ENCODE measurements at places on chromosomes 7 and 10.

DNA sequence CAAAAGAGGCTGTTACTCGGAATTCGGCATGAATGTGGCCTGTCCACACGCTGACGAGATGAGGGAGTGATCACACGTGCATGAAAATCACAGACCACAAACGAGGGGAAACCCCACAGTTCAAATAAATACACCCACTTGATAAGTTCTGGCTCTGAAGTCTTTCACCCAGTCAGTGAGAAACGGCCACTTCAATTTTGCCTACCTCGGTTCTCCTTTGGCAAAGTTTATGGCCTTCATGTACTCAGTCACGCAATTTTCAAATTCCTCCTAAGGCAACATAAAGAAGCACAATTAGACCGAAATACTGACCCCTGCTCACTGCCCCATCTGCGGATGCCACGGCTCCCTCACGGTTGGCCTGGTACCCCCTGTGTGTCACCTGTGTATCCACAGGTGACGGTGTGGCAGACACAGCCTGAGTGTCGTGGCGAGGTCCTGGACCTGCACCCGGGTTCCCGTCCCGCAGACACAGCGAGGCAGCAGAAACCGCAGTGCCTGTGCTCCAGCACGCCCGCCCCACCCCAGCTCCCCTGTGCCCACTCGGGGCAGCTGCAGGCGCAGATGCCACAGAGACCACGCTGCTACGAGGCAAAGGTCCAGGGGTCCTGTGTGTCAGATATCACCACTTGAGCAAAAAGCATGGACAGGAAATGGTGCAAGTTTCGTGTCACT lies 1.4 kb downstream of the CFAP46 start:
- DNase-seq: no peak

DNA sequence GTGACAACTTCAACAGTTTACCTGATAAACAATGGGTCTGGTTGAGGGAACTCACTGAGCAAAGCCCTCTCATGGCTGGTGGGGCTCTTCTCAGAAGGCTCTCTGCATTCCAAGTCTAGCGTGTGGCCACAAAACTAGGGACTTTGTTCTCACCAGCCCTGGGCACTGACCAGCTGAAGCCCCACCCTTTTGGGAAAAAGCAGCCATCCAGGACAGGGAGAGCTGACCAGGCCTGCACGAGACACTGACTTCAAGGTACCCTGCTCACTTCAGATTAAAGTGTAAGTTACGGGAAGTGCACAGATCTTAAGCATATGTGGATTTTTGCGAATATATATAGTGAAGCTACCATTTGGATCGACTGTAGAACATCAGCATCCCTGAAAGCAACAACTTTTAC lies 67.4 kb upstream of the LRRC4 start:
- no peak for DNase-seq

GRCh38 chr7:24245362-24245761 lies 38.6 kb upstream of the NPY start:
- DNase-seq: no peak

DNA sequence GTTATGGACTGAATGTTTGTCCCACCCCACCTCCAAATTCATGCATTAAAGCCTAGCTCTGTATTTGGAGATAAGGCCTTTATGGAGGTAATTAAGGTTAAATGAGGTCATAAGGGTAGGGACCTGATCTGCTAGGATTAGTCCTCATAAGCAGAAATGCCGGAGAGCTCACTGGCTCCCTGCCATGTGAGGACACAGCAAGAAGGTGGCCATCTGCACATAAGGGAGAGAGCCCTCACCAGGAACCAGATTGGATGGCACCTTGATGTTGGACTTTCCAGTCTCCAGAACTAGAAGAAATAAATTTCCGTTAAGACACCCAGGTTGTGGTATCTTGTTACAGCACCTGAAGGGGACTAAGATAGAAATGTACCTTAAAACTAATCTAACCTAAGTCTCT lies 816.1 kb upstream of the C7orf33 start:
- DNase-seq: no peak

- DNase-seq: no peak
These were observed 227.4 kb upstream of the KAT6B start for GRCh38 chr10:74598891-74599566.

DNA sequence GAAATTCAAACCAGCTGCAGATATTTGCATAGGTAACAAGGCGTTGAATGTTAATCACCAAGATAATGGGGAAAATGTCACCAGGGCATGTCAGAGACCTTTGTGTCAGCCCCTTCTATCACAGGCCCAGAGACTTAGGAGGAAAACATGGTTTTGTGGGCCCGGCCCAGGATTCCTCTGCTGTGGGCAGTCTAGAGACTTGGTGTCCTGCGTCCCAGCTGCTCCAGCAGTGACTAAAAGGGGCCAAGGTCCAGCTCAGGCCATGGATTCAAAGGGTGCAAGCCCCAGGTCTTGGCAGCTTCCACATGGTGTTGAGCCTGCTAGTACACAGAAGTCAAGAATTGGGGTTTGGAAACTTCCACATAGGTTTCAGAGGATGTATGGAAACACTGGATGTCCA lies 147.5 kb upstream of the ZWINT start:
- no peak for DNase-seq

DNA sequence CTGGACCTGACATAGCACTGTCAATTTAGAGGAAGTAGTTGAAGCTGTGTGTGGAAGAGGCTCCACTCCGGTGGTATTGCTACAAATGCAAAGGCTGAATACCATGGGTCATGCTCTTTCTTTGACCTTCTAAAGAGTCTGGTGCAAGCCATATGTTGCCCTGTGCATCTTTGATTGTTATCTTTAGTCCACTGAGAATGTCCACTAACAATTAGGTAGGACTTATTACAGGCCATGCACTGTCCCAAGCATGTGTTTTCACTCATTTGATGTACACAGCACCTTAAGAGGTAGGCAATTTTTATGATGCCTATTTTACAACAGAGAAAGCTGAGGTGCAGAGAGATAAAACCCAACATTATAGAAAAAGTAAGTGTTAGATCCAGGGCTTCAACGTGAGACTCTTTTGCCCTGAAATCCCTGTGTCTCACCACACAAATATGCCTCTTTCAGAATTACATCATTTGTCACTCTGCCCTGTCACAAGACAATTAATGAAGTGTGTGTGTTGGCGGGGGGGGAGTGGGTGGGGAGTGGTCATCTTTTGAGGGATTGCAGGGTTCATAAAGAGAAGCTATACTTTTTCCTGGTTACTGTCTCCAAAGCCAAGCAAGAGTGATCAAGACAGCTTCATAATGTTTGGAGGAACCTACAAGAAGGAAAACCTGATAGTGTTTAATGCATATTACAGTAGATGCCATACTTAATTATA lies 637.6 kb upstream of the IGFBP3 start:
- no peak for DNase-seq

GRCh38 chr10:69895759-69896158 lies 94.1 kb downstream of the COL13A1 start:
- DNase-seq: no peak

DNA sequence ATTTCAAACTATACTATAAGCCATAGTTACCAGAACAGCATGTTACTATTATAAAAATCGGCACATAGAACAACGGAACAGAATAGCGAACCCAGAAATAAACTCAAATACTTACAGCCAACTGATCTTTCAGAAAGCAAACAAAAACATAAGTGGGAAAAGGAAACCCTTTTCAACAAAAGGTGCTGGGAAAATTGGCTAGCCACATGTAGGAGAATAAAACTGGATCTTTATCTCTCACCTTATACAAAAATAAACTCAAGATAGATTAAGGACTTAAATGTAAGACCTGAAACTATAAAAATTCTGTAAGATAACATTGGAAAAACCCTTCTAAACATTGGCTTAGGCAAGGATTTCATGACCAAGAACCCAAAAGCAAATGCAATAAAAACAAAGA lies 29.1 kb downstream of the ZNF680 start:
- DNase-seq: no peak

GRCh38 chr10:32650246-32650655 lies 204.3 kb downstream of the CCDC7 start:
- no peak for DNase-seq

GRCh38 chr7:124085179-124085578 lies 52.3 kb upstream of the TMEM229A start:
- no peak for DNase-seq

GRCh38 chr10:127151541-127151940 lies 44.9 kb downstream of the INSYN2A start:
- no peak for DNase-seq

DNA sequence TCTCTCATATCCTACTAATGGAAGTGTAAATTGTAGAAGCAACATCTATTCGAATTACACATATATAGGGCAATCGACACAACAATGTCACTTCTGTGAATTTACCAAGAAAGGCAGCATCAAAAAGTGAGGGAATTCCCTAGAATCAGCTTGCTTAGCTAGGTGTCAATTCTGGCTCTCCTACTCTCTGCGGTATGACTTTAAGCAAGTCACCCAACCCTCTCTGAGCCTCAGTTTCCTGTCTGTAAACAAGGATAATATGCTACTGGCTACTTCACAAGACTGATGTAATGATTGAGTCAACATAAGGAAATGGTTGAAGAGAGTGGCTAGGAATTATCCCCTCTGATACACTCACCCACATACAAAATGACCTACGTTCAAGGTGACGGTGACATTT lies 19.4 kb downstream of the CCDC6 start:
- no peak for DNase-seq

DNA sequence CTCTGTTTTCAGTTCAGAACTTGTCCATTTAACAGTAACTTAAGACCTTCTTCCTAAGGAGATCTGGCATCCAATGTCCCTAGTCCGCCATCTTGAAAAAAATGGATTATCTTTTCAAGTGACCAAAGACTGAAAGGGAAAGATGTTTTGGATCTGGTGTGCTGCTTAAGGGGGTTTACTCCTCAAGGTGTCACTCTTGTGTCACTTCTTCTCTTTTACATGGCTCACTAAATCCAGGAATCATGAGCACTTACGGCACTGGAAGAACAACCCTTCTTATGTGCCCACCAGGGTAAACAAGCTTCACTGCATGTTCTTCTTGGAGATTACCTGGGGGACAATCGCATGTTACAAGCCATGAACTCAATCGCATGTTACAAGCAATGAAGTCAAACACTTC lies 43.7 kb downstream of the ANXA8 start:
- DNase-seq: no peak

DNA sequence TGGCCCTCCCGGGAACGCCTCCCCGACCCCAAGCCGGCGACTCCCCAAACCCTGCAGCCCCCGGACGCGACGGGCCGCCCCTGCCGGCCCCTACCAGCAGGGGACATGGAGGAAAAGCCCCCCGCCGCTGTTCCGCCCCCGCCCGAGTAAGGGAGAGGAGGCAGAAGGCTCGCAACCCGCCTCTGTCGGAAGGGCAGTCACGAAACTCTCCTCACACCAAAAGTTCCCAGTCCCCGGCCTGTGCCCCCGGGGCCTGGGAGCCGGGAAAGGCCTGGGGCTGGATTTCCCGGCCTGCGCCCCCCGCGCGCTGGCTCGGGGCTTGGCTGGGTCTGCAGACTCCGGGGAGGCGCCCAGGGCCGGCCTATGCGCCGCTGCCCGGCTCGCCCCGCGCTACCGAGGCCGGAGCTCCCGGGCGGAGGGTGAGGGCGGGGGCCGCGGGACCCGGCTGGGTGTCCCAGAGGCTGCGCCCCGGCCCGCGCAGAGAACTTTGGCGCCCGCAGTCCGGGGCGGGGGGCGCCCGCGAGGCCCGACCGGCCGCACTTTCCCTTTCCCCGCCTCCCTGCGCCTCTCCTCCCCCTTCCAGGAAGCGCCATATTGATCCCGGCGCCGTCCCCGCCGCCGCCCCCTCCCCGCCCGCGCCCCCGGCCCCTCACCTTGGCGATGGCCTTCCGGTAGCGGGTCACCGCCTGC lies 728 bp downstream of the PARD3 start:
- DNase-seq: no peak

- no peak for DNase-seq
These were observed 192.4 kb downstream of the PTN start for GRCh38 chr7:137151041-137151689.

GRCh38 chr7:105015390-105015965 lies 1.5 kb downstream of the KMT2E start:
- DNase-seq: no peak

DNA sequence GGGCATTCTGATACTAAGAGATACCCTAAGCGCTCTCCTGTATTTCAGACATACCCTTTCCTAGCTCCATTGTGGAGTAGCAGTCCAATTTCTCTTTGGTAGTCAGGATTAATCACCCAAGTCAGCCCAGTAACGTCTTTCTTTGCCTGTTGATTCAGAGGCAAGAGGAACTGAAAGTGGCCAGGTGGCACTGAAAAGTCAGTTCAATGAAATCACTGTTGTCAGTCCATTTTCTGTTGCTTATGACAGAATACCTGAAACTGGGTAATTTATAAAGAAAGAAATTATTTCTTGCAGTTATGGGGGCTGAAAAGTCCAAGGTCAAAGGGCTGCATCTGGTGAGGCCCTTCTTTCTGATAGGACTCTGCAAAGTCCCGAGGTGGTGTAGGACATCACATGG lies 40.2 kb downstream of the ANKRD61 start:
- DNase-seq: no peak

DNA sequence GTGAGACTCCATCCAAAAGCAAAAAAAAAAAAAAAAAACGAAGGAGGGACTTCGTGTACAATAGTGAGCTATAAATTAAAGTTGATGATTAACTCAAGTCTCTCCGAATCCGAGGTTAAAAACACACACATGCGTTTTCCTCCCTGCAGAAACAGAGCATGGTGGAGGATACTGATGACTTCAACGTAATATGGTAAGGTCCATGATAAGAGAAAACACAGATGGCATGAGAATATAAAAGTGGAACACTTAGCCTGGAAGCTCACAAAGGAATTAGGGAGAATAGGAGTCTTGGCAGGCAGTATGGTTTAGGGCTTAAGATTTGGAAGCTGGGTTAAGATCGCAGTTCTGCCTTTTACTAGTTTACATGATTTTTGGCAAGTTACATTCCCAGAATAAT lies 20.1 kb upstream of the GSTK1 start:
- DNase-seq: no peak

- no peak for DNase-seq
These were observed 108.7 kb downstream of the DIP2C start for GRCh38 chr10:580778-581177.

DNA sequence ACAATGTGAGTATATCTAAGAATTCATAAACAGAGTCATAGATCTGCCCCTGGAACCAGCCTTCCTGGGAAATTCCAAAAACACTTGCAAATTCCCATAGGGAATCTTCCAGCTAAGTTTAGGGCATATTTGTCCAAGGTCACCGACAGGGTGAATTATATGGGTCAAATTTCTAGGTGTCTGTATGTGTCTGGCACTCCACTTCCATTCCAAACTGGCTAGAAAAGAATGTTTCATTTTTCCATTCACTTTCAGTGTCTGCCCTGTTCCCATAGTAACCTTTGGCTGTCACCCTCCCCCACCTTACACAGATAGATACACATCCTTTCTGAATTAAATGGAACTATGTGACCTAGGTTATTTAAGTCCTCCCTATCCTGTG lies 230.9 kb downstream of the CREB5 start:
- DNase-seq: no peak

Measured in RWPE2 (cell line).